ENCODE measurements at places on chromosomes 5 and 9.

DNA sequence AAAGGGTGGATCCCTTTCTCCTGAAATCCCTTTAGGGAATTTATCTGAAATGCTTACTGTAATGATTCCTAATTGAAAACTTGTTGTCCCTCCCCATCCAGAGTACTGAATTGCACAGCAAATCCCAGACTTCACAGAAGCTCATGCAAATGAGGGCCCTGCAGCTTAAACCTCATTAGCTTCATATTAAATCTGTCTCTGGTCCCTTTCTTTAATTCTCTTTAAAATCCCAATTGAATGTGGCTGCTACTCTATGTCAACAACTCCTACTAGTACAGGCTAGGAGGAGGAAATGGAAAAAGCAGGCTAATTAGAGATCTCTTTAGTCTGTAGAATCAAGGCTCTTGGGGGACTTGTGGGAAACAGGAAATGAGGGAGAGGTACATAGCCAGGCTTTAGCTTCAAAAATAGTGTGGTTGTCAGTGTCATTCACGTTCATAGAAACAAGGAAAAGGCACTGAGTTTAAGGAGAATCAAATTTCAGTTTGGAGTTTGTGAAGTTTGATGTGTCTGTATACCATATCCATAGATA, 191.3 kb upstream of the PRDM9 start:
- no peak for DNase-seq

DNA sequence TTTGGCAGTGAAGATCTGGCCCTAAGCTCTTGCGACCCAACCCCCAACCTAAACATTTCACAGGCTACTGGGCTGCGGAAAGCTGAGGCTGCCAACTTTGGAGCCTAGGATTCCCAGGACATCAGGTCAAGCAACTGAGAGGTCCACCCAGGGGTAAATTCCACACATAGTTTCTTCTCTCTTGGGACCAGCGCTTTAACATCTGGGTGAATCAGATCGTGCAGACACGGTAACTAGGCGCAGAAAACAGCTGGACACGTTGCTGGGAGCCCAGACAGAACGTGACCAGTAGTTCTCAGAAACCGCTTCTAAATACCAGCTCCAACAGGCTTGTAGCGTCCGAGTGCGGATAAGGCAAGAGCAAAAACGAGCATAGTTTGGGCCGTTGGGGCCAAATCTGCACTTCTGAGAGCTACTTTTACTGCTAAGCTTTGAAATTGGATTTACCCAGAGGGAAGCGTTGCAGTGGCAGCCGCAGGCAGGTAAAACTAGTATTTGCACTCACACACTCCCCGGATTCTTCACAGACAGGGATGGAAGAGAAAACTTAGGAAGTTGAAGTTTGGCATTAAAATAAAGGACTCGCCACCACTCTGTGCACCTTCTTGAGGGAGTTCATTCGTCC, 11.8 kb downstream of the ITGA1 start:
- DNase-seq: no peak

DNA sequence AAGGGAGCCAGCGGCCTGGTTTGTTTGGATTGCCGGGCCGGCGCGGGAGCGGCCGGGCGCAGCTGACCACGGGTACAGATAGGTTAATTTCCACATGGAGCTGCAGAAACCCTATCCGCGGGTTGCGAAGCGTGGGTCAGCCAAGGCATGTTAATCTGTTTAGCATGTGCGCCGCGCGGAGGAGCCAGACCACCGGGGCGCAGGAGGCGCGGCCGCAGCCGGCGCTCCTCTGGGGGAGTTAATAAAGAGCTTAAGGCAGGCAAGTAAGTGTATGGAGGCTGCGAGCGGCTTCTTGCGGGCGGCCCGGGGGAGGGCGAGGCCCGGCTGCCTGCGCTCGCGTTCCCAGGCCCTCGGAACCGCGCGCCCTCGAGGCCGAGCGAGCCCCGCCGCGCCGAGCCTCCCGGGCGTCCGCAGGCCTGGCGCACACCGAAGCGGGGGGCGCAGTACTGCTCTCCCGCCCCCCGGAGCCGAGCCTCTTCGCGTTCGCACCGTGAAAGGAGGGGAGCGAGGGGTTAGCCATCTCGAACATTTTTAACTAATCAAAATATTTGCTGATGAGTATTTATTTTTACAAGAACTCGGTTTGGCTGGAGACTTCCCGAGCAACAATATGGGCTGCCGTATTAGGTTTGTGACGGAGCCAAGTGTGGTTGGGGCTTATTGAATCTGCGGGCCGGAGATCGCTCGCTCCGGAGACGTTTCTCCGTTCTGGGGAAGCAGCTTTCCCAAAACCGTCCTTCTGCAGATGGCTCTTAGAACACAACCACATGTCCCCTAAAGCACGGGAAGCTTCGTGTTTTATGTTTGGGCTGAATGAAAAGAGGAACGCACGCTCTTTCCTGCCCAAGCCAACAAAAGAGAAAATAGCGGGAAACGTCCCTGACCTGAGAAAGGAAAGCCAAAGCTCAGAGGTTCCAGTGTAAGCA, 28.8 kb downstream of the FOXD1 start:
- no peak for DNase-seq

- DNase-seq: no peak
These were observed 614.1 kb upstream of the CDH9 start for GRCh38 chr5:27652505-27652904.

DNA sequence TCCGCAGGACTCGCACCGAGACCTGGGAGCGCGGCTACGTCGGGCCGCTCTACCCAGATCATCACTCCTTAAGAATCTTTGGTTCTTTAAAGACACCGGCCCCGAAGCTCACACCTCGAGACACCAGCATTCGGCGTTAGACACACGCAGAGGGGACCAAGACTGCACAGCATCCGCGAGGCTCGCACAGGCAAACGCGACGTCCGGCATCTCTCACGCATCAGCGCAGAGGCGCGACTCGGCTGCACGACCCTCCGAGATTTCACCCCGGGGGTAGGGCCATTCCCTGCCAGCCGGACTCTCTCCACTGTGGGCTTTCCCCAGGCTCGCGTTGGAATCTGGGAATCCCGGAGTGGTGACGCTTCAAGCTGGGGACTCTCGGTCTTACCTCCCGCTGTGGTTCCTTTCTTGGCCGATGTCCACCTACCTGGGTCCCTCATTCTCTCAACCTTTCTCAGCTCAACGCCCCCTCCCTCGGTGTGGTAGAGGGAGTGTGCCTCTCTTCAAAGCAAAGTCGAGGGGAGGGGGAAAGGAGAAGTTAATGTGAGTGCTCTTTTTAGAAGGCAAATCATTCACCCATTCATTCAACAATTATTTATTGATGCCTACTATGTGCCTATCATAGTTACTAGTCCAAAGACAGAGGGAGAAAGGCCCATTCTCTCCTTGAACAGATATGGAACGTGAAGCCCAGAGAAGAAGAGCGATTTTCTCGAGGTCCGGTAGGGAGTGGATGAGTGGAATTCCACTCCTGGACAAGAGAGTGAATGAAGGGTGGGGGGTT, 1.3 kb upstream of the HAND1 start:
- no peak for DNase-seq
